ENCODE measurements at places on chromosomes 6 and 20.

- no peak for DNase-seq
Measured at GRCh38 chr20:20697325-20697845, 15.1 kb downstream of the RALGAPA2 start.

DNA sequence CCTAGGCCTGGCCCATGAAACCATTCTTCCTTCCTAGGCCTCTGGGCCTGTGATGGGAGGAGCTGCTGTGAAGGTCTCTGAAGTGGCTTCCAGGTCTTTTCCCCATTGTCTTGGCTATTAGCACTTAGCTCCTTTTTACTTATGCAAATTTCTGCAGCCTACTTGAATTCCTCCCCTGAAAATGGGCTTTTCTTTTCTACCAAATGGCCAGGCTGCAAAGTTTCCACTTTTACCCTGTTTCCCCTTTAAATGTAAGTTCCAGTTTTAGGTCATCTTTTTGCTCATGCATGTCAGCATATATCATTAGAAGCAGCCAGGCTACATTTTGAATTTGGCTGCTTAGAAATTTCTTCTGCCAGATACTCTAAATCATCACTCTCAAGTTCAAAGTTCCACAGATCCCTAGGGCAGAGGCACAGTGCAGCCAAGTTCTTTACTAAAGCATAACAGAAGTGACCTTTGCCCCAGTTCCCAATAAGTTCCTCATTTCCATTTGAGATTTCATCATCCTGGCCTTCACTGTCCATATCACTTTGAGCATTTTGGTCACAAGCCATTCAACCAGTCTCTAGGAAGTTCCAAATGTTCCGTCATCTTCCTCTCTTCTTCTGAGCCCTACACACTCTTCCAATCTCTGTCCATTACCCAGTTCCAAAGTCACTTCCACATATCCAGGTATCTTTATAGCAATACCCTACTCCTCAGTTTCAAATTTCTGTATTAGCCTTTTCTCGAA, 71.9 kb downstream of the TBC1D7 start:
- DNase-seq = no peak

DNA sequence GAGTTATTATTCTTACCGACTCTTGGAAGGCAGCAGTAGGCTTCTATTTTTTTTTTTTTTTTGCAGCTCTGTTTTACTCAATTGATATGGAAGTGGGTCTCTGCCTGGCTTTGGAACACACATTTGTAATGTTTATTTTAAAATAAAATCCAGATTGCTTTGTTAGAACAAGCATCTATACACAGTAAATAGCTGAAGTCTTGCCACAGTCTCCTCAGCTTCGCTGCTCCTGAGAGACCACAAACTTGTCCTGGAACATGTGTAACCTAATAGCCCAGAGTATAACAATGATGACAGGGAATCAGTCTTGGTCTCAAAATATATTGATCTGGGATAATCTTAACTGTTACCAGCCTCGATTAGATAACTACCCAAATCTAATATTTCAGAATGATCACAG, 299.8 kb upstream of the NOX3 start:
- no peak for DNase-seq

- no peak for DNase-seq
Measured at GRCh38 chr20:22004946-22005345, 299.5 kb downstream of the PAX1 start.

- DNase-seq = no peak
Measured at GRCh38 chr6:13438126-13438525, 49.3 kb downstream of the GFOD1 start.

DNA sequence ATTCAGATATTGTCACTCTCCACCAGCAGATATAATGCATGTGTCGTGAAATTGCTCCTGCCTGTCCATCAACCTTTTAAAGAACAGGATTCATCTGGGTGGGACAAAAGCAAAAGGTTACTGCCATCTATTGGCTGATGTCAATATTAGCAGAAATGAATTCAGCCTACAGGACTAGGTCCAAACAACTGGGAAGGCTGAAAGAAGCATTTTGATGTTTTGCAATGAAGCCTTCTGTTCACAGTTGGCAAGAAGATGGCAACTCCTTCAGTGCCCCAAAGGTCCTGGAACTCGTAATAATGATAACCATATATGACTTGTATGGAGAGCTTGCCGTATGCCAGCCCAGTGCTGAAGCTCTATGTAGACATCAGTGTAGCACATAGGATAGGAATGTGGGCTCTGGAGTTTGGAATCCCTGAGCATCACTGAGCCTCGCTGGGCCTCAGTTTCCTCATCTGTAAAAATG, 7.5 kb downstream of the BCAS1 start:
- no peak for DNase-seq
